ENCODE measurements at places on chromosomes 16 and 17.
A peak's percentile ranks its signal among the peaks of the same experiment; 100 is the strongest.

DNA sequence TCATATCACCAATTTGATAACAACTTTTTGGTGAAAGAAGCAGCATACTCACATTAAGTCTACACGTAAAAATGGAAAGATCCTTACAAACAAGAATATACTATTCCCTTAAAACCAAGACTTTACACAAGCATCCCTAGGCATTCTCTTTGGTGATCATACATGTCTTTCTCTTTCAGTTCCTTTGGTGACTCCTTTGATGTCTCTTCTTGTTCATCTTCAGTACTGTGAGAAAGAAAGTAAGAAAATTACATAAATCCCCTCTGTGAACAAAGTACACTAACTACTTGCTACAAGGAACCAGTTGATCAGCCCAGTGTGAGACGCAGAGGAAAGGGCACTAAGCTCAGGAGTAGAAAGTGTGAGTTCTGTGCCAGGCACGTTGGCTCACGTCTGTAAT lies 59.6 kb upstream of the MTMR4 start:
- DNase-seq, result no peak

GRCh38 chr17:59329176-59330052 lies 2.0 kb upstream of the YPEL2 start:
- DNase-seq, result peak; percentile 61

GRCh38 chr17:43477832-43478634 lies 5.7 kb upstream of the DHX8 start:
- peak; percentile 12 for DNase-seq

- DNase-seq, result no peak
Observed at GRCh38 chr17:35817196-35817595, 7.9 kb downstream of the TAF15 start.

- no peak for DNase-seq
Observed at GRCh38 chr17:58487589-58488427, at the start of gene HSF5. HSF5 (minus strand) TSS chr17:58488408; CDS start chr17:58488274, 134 bp downstream.

DNA sequence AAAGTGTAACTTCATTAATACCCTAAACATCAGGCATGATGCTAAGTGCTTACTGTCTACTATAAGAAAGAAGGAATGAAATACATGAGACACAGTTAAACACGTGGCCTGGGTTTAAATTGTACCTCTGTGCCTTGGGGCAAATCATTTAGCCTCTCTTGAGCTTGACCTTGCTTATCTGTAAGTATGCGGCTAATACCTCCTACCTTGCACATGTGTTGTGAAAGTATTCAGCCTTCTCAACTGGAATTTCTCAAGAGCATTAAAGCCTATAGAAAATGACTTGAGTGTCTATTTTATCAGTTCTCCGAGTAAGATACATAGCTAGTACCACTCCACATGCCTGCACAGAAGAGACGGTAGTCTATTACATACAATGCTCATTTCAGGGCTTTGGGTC lies 10.8 kb downstream of the HEATR6 start:
- no peak for DNase-seq

Data from NCI-H774 (cell line).